ENCODE measurements at places on chromosomes 7 and 10. TPM values are rescaled to one million over a fixed set of nuclear protein-coding genes. Genes with fewer than 3 reads are reported as not detected.

GRCh38 chr7:5638994-5639393 lies 142.5 kb downstream of the RNF216 start:
- DNase-seq, result no peak

- no peak for DNase-seq
Observed at GRCh38 chr10:1123972-1124371, 67.8 kb downstream of the WDR37 start.

- no peak for DNase-seq
Observed at GRCh38 chr10:122744257-122744656, 44.6 kb upstream of the C10orf120 start.

DNA sequence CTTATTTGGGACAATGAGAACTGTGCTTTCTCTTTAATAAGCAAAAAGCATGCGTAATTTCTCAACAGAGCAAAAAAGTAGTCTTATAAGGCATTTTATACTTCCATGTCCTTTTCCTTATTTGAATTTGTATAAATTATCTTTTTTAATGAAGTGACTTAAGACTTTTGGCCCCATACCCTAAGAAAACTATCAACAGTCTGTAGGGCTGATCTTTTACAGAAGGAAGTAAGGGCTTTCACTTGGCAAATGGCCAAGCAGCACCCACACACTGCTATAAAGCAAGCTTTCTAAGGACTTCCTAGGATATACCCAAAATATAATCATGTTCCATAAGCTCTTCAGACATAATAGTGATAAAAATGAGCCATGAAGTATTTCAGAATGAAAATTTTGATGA lies 3.4 kb downstream of the CRPPA start:
- DNase-seq, result no peak

DPP6 gene
- not detected for total RNA-seq

HOXA3 gene
- 0.86 TPM for total RNA-seq

CNOT4 gene
- 11.8 TPM for total RNA-seq
